ENCODE measurements at places on chromosomes 6 and 20.

DNA sequence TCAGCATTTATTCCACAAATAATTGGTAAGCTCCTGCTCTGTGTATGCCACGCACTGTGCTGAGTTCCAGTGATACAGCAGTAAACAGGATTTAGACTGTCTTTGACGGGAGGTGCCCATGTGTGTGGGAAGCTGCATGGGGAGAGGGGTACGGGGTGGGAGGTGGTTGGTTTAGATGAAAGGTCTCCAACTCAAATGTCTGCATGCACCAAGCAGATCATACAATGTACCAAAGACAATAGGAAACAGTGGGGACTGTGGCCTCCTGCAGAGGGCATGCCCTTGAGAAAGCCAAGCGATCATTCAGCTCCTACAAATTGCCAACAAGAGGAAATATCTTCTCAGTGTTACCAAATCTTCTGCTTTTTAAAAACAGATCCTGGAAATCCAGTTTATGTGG lies 36.1 kb downstream of the SLC22A2 start:
- no peak for DNase-seq

DNA sequence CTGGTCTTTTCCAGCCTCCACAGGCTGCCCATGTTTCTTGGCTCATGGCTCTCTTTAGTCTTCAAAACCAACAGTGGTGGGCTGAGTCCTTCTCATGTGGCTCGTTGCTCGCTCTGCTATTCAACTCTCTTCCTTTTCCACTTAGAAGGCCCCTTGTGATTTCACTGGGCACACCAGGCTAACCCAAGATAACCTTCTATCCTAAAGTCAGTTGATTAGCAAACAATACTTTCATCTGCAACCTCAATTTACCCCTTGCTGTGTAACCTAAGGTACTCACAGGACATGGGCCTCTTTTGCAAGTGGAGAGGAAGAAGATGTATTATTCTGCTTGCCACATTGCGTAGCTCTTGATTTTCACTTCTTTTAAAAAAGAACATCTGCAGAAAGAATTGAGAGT lies 79.6 kb downstream of the UTRN start:
- no peak for DNase-seq

GRCh38 chr6:107628878-107629277 lies 139.0 kb downstream of the SOBP start:
- DNase-seq, result no peak

GRCh38 chr6:118263921-118264486 lies 284.1 kb upstream of the PLN start:
- no peak for DNase-seq

- no peak for DNase-seq
Measured at GRCh38 chr6:34342247-34342646, 50.2 kb downstream of the NUDT3 start.

GRCh38 chr6:15905488-15906419 lies 223.1 kb upstream of the MYLIP start:
- DNase-seq, result no peak

DNA sequence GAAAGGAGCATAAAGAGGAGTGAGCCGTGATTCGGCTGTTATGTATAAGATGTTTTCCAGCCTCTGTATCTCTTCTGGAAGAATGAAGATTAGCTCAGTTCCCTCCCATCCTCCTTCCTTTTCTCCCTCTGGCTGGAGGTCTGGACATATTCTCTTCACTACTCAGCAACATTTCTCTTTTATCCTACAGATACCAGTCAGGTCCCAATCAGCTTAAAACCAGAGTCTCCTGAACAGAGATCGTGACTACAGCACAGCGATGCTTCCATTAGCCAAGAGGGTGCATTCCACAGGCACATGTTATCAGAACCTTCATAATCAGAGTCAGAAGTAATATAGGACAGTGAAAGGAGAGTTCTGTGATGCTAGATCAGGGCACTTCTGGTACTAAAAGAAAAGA lies 133.9 kb upstream of the SOX4 start:
- no peak for DNase-seq

- peak; percentile 33 for DNase-seq
Measured at GRCh38 chr6:150004101-150004782, 21.1 kb downstream of the RAET1L start.

GRCh38 chr6:157995458-157995857 lies 13.8 kb downstream of the SYNJ2 start:
- no peak for DNase-seq

DNA sequence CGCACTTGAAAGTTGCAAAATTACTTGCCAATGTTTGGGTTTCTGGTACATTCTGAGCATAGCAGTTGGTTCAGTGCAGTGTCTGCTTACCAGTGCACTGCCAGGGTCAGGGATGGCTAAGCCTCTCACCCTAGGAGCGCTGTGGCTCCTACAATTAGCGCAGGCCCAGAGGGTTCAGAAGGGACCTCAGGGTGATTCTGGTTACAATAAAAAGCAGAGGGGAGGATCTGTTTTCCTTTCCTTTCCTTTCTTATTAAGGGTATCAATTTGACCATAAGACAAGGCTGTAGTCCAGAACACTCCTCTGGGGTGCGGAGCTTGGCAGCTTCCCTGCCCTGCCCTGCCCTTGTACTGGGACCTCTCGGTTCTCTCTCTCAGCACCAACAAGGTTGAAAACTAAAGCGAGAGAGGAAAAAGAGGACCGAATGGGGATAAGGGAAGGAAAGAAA lies 2.6 kb downstream of the MAFB start:
- DNase-seq, result no peak

DNA sequence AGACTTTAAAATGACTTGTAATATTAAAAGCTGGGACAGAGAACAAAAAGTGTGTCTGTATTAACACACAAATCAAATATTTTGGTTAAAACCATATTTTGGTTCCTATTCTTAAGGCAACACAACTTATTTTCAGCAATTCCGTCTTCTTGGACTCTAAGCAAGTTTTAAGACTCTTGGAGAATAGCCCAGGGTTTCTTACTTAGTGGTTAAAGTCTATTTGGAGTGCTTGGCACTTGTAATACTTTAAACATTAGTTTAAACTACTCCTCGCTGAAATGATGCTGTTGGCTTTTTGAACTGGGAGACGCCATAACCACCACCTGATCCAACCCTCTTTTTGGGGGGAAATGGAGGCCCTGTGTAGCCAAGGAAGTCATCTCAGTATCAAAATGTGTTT lies 109.7 kb upstream of the GMDS start:
- DNase-seq, result no peak

DNA sequence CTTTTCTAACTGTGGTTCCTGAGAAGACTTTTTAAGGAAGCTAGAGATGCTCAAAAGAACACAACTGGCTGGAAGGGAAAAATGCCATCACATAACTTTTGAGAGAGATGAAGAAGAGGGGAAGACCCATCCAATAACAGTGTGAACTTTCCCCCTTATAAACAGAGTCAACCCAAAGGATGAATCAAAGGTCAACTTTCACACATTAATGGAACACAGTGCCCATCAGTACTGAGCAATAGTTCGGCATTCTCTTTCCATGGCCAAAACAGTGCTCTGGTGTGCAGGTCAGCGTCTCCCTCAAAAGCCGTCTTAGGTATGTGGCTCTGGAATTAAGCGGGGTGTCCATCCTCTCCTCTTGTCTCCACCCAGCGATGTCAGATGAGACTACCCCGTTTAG lies 130.4 kb downstream of the GJA10 start:
- DNase-seq, result no peak

DNA sequence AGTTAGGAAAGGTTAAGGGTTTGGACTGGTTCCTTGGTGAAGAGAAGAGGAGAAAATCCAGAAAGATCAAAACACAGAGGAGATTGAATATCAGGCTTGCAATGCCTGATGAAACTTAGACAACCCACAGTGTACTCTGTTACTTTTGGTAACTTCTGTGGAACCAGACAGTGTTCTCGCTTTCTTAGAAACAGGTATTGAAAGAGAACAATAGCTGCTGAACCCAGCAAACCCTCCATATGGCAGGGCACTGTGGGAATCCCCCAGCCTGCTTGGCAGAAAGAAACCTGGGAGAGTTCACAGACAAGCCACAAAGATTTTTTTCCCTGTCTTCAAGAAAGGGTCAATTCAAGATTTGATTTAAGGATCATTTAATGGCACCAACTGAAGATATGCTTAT lies 342.8 kb downstream of the FOXA2 start:
- no peak for DNase-seq

DNA sequence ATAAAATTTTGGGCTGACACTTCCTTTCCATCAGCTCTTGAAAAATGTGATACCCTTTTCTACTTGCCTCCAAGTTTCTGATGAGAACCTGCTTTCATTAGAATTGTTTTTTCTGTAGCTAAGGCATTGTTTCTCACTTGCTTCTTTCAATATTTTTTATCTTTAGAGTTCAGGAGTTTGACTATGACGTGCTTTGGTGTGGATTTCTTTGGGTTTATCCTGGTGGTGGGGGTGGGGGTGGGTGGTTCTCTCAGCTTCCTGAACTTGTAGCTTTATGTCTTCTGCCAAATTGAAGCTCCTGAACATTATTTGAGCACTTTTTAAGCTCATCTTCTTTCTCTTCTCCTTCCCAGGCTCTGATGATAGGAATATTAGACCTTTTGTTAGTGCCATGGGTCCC lies 11.4 kb downstream of the ZNF831 start:
- DNase-seq, result no peak

DNA sequence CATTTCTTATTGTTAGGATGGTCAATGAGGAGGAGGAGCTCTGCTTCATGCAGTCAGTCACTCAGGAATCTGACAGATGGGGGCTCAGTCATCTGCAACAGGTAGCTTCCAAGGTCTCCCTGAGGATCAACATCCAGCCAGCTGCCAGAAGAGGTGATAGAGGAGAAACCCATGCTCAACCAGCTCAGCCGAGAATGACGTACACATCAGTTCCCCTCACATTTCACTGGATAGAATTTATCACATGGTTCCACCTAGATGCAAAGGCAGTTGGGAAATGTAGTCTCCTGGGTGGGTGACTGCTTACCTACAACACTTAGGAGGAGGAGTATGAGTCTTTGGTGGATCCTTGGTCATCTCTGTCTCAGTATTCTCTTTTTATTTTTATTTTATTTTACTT lies 144.5 kb downstream of the CEBPB start:
- no peak for DNase-seq

- no peak for DNase-seq
Measured at GRCh38 chr6:2545383-2546038, 205.2 kb downstream of the MYLK4 start.

GRCh38 chr20:50277064-50277415 lies 86.4 kb downstream of the CEBPB start:
- no peak for DNase-seq

DNA sequence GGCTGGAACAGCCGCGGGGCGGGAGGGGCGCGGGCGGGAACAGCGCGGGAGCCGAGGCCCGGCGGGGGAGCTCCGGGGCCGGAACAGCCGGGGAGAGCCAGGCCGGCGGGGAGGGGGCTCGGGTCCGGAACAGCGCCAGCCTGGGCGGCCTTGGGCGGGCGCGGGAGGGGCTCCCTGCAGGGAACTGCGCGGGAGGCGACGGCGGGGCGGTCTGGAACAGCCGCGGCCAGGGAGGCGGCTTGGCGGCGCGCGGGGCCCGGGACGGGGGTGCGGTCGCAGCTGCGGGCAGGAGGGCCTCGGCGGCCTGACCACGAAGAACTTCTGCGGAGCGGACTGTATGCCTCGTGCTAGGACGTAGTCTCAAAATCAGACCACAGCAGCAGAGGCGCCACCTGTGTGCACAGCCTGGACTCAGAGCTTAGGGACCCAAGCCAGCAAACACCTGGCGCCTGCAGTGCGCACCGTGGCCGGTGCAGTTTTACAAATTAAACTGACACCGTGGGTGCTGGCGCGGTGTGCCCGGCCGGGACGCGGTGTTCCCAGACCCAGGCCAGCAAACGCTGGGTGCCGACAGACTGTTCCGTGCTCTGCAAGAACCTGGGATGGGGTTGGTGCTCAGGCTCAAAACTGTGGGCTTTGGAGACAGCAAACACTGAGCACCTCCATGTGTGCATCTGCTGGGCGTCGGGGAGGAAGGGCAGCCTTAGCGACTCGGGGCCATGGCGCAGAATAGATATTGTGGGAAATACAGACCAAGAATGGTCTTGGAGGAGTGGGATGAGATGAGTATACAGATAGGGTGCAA lies 572 bp downstream of the ZNF341 start:
- DNase-seq, result peak; percentile 77

GRCh38 chr6:166570929-166571713 lies 15.4 kb downstream of the RAMACL start:
- DNase-seq, result no peak

DNA sequence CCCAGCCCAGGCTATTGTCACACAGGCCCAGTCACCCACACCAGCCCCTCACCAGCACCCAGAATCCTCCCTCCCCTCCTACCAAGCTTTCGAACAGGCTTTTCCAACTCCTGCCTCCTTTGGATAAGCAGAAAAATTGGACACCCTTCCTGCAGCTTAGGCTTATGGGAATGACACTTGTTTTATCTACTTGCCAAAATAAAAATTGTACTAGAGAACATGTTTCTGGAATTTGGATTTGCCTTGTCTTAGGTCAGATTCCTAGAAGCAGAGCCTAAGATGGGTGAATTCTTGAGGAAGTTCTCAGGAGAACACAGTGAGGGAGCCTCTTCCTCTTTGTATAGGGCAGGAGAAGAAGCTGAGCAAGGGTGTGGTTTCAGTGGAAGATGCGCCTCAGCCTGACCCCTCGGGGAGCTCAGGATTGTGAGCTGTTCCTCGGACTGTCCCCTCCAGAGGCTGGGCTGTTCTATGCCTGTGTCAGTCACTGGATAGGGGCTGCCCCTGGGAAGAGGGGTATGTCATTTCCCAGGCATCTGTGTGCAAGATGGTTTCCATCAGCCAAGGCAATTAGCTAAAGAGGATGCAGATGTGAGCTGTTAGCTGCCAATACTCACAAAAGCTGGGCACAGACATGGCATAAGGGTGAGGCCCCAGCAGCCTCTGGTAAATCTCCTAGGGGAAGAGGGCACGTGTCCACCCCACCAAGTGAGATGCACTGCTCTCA lies 33.9 kb downstream of the ITPR3 start:
- no peak for DNase-seq

- no peak for DNase-seq
Measured at GRCh38 chr6:136171231-136171630, 78.9 kb downstream of the MTFR2 start.

DNA sequence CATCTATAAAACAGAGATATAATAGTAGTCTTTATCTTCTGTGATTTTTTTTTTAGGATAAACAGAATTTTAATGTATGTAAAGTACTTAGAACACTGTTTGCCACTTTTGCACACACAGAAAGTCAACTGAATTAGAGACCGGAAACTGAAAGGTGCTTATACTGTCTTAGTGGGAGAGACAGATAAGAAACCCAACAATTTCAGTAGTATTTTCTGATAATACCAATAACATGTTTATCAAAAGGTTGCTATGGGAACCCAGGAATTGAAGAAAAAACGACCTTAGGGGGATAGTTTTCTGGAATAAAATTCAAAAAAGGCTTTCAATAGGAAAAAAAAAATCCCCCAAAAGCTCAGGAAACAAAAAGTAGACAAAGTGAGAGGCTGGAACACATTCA lies 138.6 kb downstream of the BCKDHB start:
- DNase-seq, result no peak
